ENCODE measurements at places on chromosomes 3 and 15. TPM values are rescaled to one million over a fixed set of nuclear protein-coding genes. Genes with fewer than 3 reads are reported as not detected.

Gene SLC9C1
- 1.4 TPM for total RNA-seq

Gene NAALADL2
- total RNA-seq, result 18.2 TPM

Gene CPLX3
- not detected for total RNA-seq

Gene FBXL22
- 17.7 TPM for total RNA-seq

Gene FGF7
- total RNA-seq, result 183 TPM

Gene LRTM1
- not detected for total RNA-seq

Gene NPTN
- 164 TPM for total RNA-seq

Gene CCDC9B
- total RNA-seq, result 29.2 TPM

Gene ABHD14A
- total RNA-seq, result 8.4 TPM

Gene GMPS
- total RNA-seq, result 47.4 TPM

Gene QRICH1
- 73.4 TPM for total RNA-seq

Gene ARMC8
- 52.0 TPM for total RNA-seq

Gene RSRC1
- 41.0 TPM for total RNA-seq

Gene RAD51
- total RNA-seq, result 0.52 TPM

Gene GP9
- not detected for total RNA-seq

Gene GTF2E1
- total RNA-seq, result 16.7 TPM

Gene LRRIQ4
- total RNA-seq, result not detected

Gene GPR62
- not detected for total RNA-seq
